H1 (cell line): ENCODE measurements at places on chromosomes 5 and 9. TPM values are rescaled to one million over a fixed set of nuclear protein-coding genes. Genes with fewer than 3 reads are reported as not detected.

- H3K4me3 ChIP-seq = no peak overlapping the region
- no peak overlapping the region for H3K27ac ChIP-seq
- no peaks in the 10 kb centered on the region for H3K36me3 ChIP-seq
- no peak for DNase-seq
- H3K27me3 ChIP-seq = no peaks in the 10 kb centered on the region
- no peaks in the 10 kb centered on the region for H3K4me1 ChIP-seq
Observed at GRCh38 chr5:103512500-103512899, 50.1 kb downstream of the NUDT12 start.

DNA sequence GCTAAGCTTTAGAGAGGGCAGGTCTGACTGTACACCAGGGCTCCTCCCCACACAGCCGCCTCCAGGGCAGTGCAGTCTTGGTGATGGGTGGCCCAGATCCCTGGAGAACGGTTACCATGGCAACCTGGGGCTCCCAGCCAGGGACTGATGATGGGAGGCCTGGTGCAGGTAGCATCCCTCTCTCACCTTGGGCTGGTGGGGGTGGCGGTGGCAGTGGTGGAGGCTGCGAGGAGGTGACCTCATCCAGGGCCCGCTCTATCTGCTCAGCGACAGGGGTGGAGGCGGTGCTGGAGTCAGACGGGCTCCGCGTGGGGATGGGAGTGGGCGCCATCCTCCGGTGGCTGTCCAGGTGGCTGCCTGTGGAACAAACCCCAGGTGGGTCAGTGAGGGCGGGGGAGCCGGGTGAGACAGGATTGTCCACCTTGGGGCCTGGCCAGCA lies 12.3 kb downstream of the PRR7 start:
- H3K27me3 ChIP-seq = no peaks in the 10 kb centered on the region
- peaks cover 4% of the 10 kb centered on the region for H3K4me1 ChIP-seq
- H3K36me3 ChIP-seq = peaks cover 60% of the 10 kb centered on the region
- no peak overlapping the region for H3K4me3 ChIP-seq
- H3K27ac ChIP-seq = no peak overlapping the region
- no peak for DNase-seq

Gene CARD9
- 0.88 and 1.1 TPM in 2 replicates for total RNA-seq

Gene ROR2
- total RNA-seq = 4.0 and 4.3 TPM in 2 replicates
